Cerebellar nuclear complex (tissue), 1 donor: ENCODE measurements at places on chromosomes 3 and 15.

DNA sequence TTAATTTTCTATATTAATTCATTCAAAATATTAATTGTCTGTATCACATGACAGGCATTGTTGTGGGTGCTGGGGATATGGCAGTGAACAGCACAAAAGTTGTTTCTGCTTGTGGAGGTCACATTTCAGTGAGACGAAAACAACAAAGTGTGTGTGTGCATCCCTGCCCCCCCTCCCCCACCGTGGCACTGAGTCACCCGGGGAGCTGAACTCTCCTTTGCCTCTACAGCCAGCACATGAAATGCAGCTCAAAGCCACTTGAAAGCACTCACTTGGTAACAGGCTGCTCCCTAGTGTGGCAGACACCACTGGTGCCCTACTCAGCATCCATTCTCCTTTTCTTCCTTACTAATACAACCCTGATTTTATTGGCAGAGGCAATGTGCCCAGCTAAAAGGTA lies 16.9 kb upstream of the SCAMP5 start:
- DNase-seq = no peak

- DNase-seq = no peak
Observed at GRCh38 chr15:90845201-90845949, 23.0 kb upstream of the FURIN start.

DNA sequence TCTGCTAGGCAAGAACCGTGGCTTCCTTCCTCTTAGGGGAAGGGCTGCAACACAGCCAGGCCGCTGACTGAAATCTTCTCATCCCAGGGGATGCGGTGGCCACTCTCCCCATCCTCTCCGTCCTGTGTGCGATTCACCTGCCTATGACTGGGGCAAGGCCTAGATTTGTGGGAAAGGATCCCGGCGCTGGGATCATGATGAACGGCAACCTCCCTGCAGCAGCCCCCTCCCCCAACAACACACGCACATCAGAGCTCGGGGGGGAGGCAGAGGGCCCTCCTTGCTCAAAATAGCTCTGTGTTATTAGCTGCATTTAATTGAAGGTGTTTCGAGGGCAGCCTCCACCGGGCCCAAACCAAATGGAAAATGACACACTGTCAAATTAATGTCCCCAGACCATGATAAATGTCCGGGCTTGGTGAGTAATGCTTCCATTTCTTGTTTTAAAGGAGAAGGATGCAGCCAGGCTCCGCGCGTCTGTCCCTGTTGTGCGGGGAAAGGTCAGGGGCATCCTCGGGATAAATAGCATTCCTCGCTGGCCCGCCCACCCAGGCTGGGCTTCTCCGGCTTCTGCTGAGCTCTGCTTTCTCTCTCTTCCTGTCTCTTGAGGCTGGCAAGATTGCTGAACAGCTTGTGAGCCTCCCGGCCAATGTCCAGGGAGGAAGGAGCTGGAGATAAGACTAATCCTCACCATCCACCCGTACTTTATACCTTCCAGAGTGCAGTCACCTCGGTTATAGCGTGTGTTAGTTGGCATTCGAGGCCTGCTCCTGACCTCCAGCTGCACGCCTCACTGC lies 56.4 kb upstream of the TLE3 start:
- DNase-seq = no peak

DNA sequence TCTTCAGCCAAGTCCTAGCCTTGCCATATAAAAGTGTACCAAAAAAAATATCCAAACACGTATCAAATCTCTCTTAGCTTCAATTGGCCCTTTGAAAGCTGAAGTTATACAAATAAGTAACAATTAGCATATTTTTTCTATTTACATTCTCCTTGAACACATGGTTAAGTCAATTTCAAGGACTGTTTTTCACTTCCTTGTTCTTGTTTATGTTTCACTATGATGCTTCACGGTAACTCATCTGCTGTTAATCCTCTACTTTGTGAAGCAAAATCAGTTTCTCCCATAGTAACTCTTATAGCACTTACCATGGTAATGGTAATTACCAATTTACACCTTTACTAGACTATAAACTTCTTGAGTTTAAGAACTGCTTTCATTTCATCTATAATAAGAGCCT lies 10.6 kb upstream of the SPRED1 start:
- DNase-seq = no peak

- DNase-seq = peak; percentile 13
Observed at GRCh38 chr15:66452971-66453580, 44.5 kb downstream of the SNAPC5 start.

DNA sequence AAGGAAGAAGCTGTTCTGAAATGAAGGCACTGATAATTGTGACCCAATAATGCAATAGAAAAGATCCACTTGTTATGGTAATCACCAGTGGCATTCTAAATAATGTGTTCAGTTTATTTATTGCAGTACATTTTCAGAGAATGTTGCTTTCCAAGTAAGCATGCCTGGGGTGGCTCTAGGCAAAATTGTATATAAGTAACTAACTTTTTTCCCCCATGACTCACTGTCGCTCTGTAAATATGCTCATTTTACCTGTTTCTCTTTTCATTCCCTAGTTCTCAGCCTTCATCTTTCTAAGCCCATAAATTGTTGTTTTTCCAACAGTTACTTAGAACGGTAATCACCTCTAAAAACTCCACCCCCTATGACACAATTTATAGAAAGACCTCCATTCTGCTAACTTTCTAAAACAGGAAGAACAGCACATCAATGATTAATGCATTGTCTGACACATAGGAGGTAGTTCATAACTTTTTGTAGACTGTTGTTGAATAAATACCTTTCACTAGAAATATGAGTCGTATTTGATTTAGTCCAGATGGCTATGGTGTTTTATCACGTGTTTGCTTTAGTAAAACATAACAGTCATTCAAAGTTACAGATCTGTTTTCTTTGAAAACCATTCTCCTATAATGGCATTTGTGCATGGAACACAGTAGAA lies 143.1 kb downstream of the LSAMP start:
- no peak for DNase-seq

DNA sequence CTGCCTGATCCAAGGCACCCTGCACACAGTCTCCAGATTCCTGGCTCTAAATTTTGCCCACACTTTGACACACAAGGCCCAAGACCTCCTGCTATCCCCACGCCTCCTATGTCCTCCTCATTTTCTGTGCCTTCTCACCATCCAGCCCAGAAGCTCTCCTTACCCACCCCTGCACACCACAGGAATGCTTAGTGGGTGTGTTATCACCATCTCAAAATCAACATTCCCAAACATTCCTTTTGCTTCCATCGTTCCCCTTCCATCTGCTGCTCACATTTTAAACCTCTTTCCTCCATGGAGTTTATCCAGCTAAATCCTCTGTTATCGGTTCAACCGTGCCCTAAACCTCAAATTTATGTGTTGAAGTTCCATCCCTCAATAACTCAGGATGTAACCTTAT lies 43.9 kb downstream of the DGKG start:
- no peak for DNase-seq

GRCh38 chr15:79562899-79563298 lies 130.8 kb downstream of the MINAR1 start:
- no peak for DNase-seq

- no peak for DNase-seq
Observed at GRCh38 chr3:65796676-65797075, 242.0 kb downstream of the MAGI1 start.

- DNase-seq = no peak
Observed at GRCh38 chr3:31092748-31093589, 198.5 kb upstream of the GADL1 start.

DNA sequence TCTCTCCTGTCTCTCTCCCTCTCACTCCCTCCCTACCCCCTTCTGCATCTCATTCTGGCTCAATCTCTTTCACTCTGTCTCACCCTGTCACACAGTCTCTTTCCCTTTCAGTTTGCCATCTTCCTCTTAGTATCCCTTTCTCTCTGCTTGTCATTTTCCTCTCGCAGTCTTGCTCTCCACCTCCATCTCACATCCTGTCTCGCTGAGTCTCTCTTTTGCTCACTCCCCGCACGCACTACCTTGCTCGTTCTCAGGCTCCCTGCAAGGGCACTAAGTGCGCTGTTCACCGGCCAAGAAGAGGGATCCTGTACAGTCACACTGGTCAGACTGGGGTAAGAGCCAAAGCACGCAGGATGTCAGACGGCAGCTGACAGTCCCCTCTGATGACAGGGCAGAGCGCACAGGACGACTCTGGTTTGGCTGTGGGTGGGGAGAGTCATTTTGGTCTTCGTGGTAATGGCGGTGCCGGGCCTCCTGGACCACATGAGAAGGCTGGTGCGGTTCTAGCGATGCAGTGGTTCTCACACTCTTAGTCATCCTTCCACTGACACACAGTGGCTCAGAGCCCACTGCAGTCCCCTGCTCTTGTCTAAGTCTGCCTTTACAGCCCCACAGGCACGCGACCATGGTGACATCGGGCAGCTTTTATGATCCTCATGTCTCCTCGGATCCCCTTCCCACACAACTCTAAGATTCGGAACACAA lies 356.8 kb downstream of the FOXP1 start:
- DNase-seq = no peak

- no peak for DNase-seq
Observed at GRCh38 chr3:32399030-32399620, 7.5 kb downstream of the CMTM7 start.

DNA sequence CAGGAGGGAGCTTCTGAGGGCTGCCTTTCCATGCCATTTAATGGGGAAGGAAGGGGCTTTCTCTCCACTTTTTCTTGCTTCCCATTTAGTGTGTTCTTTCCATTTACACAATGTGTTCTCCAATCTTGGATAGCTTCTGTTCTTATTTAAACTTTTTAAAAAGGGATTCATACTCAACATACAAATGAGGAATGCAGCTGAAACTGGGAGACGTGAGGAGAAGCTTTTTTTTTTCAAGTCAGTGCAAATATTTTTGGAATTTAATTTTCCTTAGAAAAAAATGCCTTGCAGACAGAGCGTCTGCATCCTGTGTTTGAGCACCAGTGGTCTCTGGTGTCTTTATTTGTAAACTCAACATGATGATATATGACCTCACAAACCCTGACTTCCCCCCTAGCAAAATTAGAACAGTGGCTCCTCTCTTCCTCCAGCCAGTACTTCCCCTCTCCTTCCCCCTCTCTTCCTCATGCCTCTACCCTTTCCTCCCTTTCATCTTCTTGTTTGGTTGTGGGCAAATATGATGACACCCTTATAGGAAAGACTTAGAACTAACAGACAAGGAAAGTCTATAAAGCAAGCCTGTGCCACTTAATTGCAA lies 48.1 kb upstream of the PCSK6 start:
- DNase-seq = no peak

DNA sequence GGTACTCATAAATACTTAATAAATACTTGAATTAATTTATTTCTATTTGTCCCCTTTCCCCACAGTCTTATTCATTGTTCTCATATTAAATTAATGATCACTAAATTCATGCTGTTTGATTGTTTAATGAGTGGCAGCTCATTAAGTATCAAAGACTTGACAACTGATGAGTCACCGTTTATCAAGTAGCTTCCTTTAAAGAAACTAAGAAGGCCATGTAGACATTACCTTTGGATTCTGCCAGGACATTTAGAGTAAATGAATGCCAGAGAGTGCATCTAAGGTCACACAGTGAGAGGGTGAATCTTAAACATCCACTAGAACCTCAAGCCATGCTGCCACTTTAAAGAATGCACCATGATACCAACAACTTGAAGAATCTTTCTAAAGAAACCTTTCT lies 23.9 kb downstream of the ZBED2 start:
- DNase-seq = no peak

DNA sequence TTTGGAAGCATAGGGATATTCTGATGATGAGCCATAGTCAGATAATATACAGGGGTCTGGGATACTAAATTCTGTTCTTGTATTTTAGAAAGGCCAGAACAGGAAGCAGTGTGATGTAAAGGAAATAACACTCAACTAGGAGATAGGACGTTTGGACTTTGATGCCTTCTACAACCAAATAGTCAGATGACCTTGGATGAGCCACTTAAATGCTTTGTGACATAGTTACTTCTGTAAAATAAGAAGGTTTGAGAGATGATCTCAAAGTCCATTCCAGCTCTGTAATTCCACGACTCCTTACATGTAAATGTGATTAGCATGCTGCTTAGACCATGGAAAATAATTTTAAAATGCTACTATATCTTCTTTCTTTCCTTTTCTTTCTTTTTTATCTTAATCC lies 29.5 kb upstream of the CCDC54 start:
- no peak for DNase-seq
